ENCODE measurements at places on chromosomes 3 and 15. TPM values are rescaled to one million over a fixed set of nuclear protein-coding genes. Genes with fewer than 3 reads are reported as not detected.

DNA sequence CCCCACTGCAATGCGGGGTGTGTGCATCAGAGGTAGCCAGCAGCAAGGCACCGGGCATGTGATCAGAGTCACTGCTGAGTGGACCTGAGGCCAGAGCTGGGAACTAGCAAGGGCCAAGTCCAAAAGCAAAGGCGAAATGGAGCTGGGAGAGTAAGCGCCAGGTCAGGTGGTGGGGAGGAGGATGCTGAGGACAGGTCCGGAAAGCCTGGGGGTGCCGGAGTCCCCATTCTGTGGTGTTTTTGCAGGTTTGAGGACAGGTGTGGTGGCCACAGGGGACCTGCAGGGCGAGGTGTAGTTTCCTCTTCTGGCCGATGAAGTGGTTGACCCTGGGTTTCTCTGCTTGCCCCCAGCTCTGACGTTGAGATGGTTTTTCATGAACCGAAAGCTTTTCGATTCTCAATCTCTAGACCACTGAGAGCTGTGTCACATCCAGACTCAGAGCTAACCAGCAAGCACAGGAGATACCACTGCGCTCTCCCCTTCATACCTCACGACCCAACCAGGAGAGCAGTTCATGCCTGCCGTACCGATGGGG is 35.0 kb upstream of the HES1 start:
- no peak for DNase-seq
- H3K27ac ChIP-seq, result no peak overlapping the region
- H3K36me3 ChIP-seq, result no peaks in the 10 kb centered on the region
- no peak overlapping the region for H3K4me3 ChIP-seq

DNA sequence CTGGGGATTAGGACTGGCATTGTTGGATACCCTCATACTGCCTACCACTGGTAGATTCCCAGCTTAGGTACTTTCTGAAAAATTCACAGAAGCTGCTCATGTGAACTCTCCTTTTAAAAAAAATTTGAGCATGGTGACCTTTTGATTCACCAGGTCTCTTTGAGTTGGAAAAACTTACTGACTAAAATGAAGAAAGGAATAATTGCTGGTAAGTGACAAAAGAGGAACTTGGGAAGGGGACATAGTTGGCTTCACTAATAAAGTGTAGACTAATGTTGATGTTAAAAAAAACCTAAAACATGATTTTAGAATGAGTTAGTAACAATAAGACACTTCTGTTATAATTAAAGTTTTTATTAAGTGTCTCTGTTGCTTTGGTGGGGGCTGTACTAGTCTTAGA is 8.6 kb downstream of the VPS8 start:
- no peaks in the 10 kb centered on the region for H3K27me3 ChIP-seq
- H3K27ac ChIP-seq, result no peak overlapping the region
- DNase-seq, result no peak

DNA sequence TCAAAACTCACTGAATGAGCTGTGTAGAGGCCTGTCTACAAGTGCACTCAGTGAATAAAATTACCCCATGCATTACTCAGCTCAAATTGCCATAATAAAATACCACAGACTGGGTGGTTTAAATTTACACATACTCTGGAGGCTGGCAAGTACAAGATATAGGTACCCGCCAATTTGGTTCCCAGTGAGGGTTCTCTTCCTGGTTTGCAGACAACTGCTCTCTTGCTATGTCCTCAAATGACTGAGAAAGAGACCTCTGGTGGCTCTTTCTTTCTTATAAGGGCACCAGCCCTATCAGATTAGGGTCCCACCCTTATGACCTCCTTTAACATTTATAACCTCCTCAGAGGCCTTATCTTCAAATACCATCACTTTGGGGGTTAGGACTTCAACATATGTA is 237.0 kb downstream of the CPNE4 start:
- H3K4me1 ChIP-seq, result peaks cover 11% of the 10 kb centered on the region
- H3K36me3 ChIP-seq, result no peaks in the 10 kb centered on the region
- no peak overlapping the region for H3K4me3 ChIP-seq
- DNase-seq, result no peak
- H3K27ac ChIP-seq, result no peak overlapping the region
- no peaks in the 10 kb centered on the region for H3K27me3 ChIP-seq

GRCh38 chr3:197006860-197007259 is 22.8 kb downstream of the MELTF start:
- no peak overlapping the region for H3K27ac ChIP-seq
- H3K36me3 ChIP-seq, result no peaks in the 10 kb centered on the region
- H3K4me1 ChIP-seq, result peaks cover 18% of the 10 kb centered on the region
- H3K27me3 ChIP-seq, result no peaks in the 10 kb centered on the region
- no peak for DNase-seq

DNA sequence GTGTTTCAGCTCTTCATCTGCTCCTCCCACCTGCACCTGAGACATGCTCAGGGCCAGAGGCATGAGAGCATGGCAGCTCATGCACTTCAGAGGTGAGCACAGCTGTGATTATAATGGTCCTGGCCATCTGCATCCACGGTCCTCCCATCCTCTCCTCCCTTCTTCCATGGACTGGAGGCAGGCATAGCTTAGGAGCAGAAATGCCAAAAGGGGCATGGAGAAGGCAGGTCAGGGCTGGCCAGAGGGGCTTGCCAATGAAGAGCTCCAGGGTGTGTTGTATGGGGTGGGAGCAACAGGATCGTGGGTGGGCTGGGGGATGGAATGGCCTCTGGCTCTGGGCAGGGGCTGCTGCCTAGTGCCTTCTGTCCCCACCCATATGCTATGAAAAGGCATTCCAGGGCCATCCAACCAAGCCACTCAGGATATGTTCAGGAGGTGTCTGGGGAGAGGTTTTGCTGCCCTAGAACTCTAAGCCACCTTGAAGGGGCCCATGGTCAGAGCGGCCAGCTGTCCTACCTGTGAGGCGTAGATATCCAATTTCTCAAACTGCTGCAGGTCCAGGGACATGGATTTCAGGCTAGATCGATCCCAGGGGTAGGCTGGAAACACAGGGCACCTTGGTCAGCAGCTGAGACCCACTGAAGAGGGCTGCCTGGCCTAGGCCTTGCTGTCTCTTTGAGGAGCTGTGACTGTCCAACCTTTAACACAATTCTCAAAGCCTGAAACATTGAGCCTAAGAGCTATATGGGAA is 26.1 kb downstream of the KY start:
- no peaks in the 10 kb centered on the region for H3K4me1 ChIP-seq
- H3K36me3 ChIP-seq, result no peaks in the 10 kb centered on the region
- no peak for DNase-seq
- no peaks in the 10 kb centered on the region for H3K27me3 ChIP-seq

- H3K27me3 ChIP-seq, result peaks cover 71% of the 10 kb centered on the region
- no peak for DNase-seq
- H3K4me3 ChIP-seq, result no peak overlapping the region
- H3K36me3 ChIP-seq, result no peaks in the 10 kb centered on the region
- H3K4me1 ChIP-seq, result peaks cover 7% of the 10 kb centered on the region
These were observed 1.2 kb downstream of the LARP6 start for GRCh38 chr15:70852501-70853317.

GRCh38 chr15:88623061-88623460 is 1.9 kb downstream of the AEN start:
- peak; percentile 83 for DNase-seq
- peaks cover 29% of the 10 kb centered on the region for H3K4me1 ChIP-seq
- peak overlapping the region; percentile 81 for H3K4me3 ChIP-seq
- H3K27ac ChIP-seq, result peak overlapping the region; percentile 34

- H3K4me3 ChIP-seq, result no peak overlapping the region
- H3K36me3 ChIP-seq, result no peaks in the 10 kb centered on the region
- DNase-seq, result no peak
- no peaks in the 10 kb centered on the region for H3K27me3 ChIP-seq
- no peak overlapping the region for H3K27ac ChIP-seq
These were observed 589.6 kb downstream of the PDCD6IP start for GRCh38 chr3:34387826-34388564.

GRCh38 chr3:117255736-117256135 is 546.2 kb downstream of the TUSC7 start:
- no peaks in the 10 kb centered on the region for H3K4me1 ChIP-seq
- no peak for DNase-seq
- H3K4me3 ChIP-seq, result no peak overlapping the region
- no peaks in the 10 kb centered on the region for H3K27me3 ChIP-seq

GRCh38 chr15:49810720-49811119 is 189.9 kb downstream of the DTWD1 start:
- no peak overlapping the region for H3K27ac ChIP-seq
- no peaks in the 10 kb centered on the region for H3K36me3 ChIP-seq
- H3K27me3 ChIP-seq, result peaks cover 2% of the 10 kb centered on the region
- no peak for DNase-seq
- peaks cover 4% of the 10 kb centered on the region for H3K4me1 ChIP-seq
- no peak overlapping the region for H3K4me3 ChIP-seq

GRCh38 chr3:60277361-60277800 is 973.9 kb downstream of the FHIT start:
- DNase-seq, result no peak
- no peaks in the 10 kb centered on the region for H3K36me3 ChIP-seq
- no peak overlapping the region for H3K4me3 ChIP-seq

DNA sequence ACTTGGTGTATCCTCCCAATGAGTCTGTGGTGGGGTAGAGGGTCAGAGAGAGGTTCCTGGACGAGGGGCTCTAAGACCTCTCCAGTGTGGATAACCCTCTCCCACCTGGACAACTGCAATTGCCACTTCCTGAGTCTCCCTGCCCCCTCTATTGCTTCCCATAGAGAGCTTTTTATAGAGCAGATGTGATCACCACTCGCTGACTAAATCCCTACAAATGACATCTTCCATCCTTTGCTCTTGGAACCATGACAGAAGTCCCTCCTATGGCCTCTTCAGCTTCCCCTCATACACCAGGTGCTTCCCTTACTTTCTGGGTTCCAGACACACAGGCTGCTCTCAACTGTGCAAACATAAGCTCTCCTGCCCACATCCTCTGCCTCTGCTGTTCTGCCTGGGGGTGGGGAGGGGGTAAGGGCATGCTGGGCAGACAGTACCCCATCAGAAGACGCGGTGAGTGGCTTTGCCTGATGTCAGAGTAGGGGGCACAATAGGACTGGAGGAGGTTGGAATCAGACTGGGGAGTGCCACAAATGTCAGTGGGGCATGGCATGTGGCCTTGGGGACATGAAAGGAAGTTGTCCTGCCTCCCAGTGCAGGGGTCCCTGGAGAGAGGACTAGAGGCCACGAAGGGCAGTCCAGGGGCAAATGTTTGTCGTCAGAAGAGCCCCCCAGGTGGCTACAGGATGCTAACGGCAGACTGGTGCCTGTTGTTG is 15.2 kb downstream of the ITIH3 start:
- H3K36me3 ChIP-seq, result no peaks in the 10 kb centered on the region
- no peak overlapping the region for H3K27ac ChIP-seq
- no peak for DNase-seq
- H3K4me3 ChIP-seq, result no peak overlapping the region
- H3K27me3 ChIP-seq, result no peaks in the 10 kb centered on the region

DNA sequence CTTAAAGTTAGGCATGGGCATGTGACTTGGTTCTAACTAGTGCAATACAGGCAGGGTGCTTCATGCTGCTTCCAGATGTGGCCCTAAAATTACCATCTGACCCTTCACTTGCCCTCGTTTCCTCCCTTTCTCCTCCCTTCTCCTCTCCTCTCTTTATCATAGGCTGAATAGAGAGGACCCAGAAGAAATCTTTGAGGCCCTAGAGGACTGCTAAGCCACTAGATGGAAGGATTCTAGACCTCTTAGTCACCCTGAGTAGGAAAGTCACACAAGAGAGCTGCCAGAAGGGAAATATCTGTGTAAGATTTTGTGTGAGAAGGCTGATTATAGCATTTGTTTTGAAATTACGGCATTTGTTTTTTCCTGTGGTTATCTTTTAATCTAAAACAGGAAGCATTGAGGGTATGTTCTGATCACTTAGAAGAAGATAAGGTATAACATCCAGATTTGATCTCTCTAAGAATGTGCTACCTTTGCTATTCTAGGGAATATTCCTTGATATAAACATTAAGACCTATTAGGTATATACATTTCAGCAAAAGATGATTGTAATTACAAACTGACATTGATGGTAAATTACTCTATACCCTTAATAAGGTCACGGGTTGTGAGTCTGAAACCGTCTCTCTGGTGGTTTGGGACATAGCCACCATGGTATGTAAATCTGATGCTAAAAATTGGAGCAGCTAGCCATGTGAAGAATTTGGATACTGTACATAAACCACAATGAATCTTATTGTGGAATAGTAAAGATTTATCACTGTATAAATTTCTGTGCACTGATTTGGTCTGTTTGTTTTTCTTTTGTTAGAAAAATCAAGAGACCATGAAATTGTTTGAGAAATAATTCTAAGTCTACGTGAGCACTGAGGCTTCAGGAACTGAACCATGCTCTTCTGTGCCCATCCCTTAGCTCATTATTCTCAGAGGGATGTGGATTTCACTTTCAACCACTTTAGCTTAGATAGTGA is 84.1 kb downstream of the TP63 start:
- H3K27ac ChIP-seq, result no peak overlapping the region
- H3K4me1 ChIP-seq, result peaks cover 4% of the 10 kb centered on the region
- no peaks in the 10 kb centered on the region for H3K27me3 ChIP-seq
- H3K36me3 ChIP-seq, result no peaks in the 10 kb centered on the region
- H3K4me3 ChIP-seq, result no peak overlapping the region
- no peak for DNase-seq

GRCh38 chr3:56042326-56042951 is 425.8 kb downstream of the ERC2 start:
- no peak overlapping the region for H3K4me3 ChIP-seq
- no peaks in the 10 kb centered on the region for H3K27me3 ChIP-seq
- no peak for DNase-seq
- H3K4me1 ChIP-seq, result no peaks in the 10 kb centered on the region

- no peaks in the 10 kb centered on the region for H3K36me3 ChIP-seq
- H3K27me3 ChIP-seq, result no peaks in the 10 kb centered on the region
- no peak for DNase-seq
- no peak overlapping the region for H3K4me3 ChIP-seq
These were observed 330.3 kb upstream of the CTNNB1 start for GRCh38 chr3:40869013-40869412.

DNA sequence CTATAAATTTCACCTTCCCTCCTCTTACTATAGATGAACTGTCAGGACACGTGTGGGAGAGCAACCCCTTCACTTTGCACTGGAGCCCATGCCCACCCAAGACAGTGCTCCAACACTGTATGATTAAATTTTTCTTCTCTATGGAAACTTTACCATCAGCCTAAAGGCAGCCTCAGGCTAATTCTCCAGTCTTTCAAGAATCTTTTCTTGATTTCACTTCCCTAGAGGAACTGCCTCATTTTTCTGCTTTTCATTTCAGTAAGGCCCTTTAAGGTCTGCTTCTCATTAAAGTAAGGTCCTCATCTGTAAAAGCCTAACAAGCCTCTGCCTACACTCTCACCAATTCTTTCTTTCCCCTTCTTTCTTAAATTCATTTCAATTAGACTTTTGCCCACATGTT is 137.3 kb downstream of the KCNMB2 start:
- H3K36me3 ChIP-seq, result no peaks in the 10 kb centered on the region
- H3K27ac ChIP-seq, result no peak overlapping the region
- H3K4me1 ChIP-seq, result no peaks in the 10 kb centered on the region
- no peak for DNase-seq

GRCh38 chr15:101446518-101447167 is 42.9 kb downstream of the PCSK6 start:
- no peaks in the 10 kb centered on the region for H3K36me3 ChIP-seq
- H3K4me1 ChIP-seq, result peaks cover 32% of the 10 kb centered on the region
- peak overlapping the region; percentile 6 for H3K27ac ChIP-seq
- H3K27me3 ChIP-seq, result no peaks in the 10 kb centered on the region

GRCh38 chr3:194486540-194487288 is at the start of gene ATP13A3:
Gene ATP13A3, minus strand, starts transcription at chr3:194487002. Its CDS starts 24,812 bp downstream, at chr3:194462190.
- H3K27ac ChIP-seq, result peak within 1 kb of the TSS; percentile 77
- H3K27me3 ChIP-seq, result no peaks in the 10 kb centered on the region
- peak; percentile 86 for DNase-seq
- H3K36me3 ChIP-seq, result peaks cover 3% of the 10 kb centered on the region
- H3K4me1 ChIP-seq, result peaks cover 73% of the 10 kb centered on the region

ADAMTS7 gene
- not detected for polyA plus RNA-seq

KBTBD8 gene
- polyA plus RNA-seq, result 3.2 TPM

ACY1 gene
- polyA plus RNA-seq, result 13.3 TPM

SH2D7 gene
- not detected for polyA plus RNA-seq

DZIP1L gene
- 0.50 TPM for polyA plus RNA-seq

ITGB5 gene
- 0.68 TPM for polyA plus RNA-seq

Data from CD14-positive monocyte (primary cell).